ENCODE measurements at places on chromosomes 1 and 21.

GRCh38 chr1:111347026-111347425 is 56.4 kb downstream of the CHIA start:
- no peak for DNase-seq

DNA sequence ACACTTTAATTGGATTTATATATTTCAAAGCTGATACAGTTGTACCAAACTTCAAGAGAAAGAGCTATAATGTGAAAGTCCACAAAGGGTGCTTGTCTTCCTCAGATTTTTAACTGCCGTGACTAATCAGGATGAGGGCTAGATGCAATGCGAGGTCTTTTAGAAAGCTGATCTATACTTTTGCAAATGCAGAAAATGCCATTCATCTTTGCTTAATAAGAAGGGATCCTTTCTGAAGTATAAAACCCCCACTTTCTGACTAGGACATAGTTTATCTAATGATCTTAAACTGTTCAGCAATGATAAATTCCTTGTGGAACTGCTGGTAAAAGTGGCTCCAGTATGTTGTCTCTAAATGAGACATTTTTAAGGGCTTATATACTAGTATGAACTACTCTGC is 102.7 kb upstream of the NGF start:
- no peak for DNase-seq

GRCh38 chr1:42043182-42043581 is 110.0 kb upstream of the GUCA2B start:
- no peak for DNase-seq

DNA sequence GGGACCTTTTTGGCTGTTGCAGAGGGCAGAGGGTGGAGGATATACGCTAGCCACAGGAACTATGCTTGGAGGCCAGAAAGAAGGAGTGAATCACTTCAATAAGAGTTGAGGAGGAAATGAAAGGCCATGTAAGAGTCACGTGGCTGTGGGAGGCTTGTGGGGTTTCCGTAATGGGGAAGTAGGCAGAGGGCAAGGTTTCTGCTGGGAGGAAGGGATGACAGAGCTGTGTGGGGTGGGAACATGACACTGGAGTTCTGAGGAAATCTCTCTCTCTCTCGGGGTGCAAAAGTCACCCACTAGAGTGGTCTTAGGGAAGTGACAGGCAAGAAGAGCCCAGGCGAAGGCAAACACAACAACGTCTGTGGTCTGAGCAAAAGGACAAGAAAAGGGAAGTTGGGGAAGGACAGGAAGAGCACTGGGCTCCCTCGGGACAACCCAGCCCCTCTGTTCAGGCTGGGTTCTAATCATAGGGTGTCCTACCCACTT is 3.9 kb upstream of the CD1C start:
- DNase-seq, result no peak

DNA sequence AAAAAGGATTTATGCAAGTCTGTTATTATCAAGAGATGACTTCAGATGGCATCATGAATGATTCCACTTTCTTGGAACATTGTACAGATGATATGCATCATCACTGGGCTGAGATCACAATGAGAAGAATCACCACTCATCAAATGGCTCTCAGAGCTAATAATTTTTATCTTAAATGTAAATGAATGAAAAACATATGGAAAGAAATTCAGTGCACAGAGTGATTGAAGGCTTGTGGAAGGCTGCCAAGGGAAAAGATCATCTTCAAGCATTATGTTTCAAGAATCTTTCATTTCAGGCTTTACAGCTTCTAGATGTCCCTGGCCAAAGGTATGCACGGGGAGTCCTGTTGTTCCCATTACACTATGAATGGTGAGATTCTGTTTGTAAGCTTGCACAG is 955.7 kb downstream of the TTLL7 start:
- DNase-seq, result no peak

DNA sequence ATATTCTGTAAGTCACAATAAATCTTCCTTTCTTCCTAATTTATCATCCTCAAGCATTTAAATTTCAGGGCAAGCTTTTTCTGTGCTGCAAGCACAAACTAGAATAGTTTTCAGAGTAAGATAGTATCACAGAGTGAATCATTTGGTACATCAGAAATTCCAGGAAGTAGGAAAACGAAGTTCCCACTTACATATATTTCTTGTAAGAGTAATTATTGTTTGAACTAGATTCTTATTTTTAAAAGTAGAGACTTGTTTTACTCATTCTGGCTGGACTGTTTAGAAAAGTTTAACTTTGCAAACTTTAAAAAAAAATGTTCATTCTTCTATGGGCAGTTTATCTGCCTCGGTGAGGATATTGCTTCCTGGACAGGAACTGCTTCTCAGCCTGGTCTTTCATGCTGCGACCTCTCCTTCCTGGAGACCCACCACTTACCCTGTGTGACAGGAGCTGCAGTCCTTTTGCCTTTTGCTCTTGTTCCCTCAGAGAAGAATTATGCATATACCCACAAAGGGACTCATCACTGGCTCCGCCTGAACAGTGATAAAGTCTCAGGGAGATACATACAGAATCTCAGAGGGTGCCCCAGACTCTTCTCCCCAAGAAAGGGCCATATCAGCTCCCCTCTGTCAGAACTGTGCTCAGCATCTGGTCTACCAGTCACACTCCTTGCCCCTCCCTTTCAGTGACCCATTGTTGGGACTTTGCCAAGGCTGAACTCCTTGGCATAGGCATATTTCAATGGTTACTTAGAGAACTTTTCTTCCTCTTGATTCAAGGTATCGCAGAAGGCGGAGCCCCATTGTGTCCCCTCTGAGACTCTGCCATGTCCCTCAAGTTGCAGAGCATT is 102.7 kb upstream of the CD55 start:
- DNase-seq, result no peak

- DNase-seq, result no peak
Observed at GRCh38 chr1:243440406-243440805, 184.6 kb downstream of the SDCCAG8 start.

- no peak for DNase-seq
Observed at GRCh38 chr1:31154000-31154631, 85.6 kb downstream of the NKAIN1 start.

DNA sequence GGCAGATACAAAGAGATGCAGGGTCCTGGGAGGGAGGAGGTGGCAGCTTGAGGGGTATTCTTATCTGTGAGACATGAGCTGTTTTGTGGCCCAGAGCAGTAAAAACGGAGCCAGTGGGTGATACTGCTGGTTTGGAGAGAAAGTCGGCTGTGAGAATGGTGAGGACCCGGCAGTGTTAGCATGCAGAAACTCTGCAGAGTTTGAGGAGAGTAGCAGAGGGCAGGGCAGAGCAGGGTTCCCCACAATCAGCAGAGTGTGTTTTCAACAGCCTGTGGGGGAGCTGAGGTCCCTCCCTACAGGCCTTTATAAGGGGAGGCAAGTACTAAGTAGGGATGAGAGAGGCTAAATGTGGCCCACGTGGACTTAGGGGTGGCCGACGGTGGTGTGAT is 423 bp downstream of the SLAMF8 start:
- DNase-seq, result no peak

Measured in stimulated activated CD8-positive, alpha-beta memory T cell treated with anti-CD3 and anti-CD28 coated beads, Interleukin-4, amount 100 ng/mL, for 1 hour (primary cell).